CD4-positive, alpha-beta T cell treated with Interleukin-2 at 100 ng/mL for 4 hours (primary cell): ENCODE measurements at places on chromosomes 5 and 9.

- DNase-seq = peak; percentile 77
These were observed at the start of gene AQP3 for GRCh38 chr9:33446946-33447798. TSS of gene AQP3 (minus strand) at chr9:33447593. CDS start at chr9:33447530, 63 bp downstream.

DNA sequence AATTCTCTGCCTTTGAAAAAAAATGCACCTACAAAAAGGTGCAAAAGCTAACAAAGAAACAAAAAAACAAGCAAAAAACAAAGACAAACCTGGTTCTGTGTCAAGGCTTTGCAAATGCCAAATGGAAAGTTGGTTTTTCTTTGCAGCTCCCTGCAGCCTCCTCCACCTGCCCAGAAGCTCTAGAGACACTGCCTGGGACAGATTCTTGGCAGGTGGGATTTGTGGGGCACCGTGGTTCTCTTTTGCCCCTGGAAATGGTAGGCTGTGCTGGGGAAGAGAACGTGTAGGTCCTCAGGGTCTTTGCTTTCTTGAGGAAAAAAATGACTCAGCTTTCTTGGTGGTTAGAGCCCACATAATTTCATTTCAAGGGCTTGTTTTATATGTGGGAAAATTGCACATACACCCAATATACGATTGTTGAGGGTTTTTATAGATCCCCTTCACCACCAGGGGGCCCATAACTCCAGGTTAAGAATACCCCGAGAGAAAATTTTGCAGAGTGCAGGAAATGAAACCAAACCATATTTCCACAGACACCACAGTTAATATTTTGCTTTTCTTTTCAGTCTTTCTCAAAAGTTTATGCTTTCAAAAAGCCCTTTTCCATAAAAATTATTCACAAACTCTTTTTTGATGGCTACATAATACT is 58.7 kb downstream of the NXNL2 start:
- DNase-seq = peak; percentile 42

- DNase-seq = no peak
These were observed 131.4 kb downstream of the CD180 start for GRCh38 chr5:67065237-67065636.

DNA sequence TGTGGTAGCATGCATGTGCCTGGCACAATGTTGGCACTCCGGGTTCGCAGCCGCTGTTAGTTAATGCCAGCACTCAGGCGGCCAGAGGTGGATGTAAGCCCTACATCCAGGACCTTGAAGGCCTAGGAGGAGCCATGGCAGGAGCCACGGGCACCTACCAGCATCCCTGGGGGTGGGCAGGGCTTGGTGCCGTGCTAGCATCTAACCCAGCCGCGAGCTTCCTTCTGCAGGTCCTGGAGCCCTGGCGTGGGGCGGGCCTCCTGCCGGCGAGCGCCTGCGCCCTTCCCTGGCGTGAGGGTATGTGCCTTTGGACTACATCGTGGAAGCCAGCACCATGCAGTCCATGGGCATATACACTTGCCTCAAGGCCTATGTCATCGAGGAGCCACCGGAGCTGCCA is 53.8 kb downstream of the COL27A1 start:
- no peak for DNase-seq

GRCh38 chr9:89350988-89351557 is 32.8 kb downstream of the SECISBP2 start:
- DNase-seq = no peak

DNA sequence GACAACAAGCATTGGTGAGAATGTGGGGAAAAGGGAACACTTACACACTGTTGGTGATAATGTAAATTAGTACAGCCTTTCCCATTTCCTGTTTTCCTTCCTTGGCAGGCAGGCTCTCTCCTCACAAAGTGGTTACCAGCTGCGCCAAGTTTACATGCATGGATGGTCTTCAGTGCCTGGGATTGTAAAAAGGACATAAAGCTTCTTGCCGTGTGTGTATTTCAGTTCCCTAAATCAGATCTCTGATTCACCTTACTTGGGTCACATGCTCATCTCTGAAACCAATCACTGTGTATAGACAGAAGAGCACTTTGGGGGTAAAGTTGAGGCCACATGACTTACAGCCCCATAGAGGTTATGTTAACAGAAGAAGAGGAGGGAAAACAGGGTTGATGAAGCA is 92.8 kb downstream of the CAVIN4 start:
- DNase-seq = no peak
